ENCODE measurements at places on chromosomes 2 and 18.

GRCh38 chr18:9426753-9427152, 48.6 kb upstream of the RALBP1 start:
- DNase-seq: no peak

- no peak for DNase-seq
Measured at GRCh38 chr2:104733226-104733943, 120.5 kb upstream of the POU3F3 start.

DNA sequence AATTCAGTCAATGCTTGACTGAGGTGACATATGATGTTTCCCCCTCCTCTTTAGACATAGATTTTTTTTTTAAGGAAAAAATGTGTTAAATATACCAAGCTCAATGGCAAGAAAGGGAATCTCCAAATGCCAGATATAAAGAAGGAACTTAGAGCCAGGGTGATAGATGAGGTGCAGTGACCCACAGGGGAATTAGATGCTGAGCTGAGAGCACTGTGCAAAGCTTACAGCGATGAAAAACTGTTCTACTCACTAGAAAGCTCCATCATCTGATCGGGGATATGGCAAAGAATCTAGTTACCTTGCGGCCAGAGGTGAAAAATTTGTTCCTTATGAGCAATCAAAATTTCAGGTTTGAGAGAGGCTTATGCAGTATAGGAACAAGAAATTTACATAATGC, 150.9 kb upstream of the ZFP36L2 start:
- DNase-seq: no peak

DNA sequence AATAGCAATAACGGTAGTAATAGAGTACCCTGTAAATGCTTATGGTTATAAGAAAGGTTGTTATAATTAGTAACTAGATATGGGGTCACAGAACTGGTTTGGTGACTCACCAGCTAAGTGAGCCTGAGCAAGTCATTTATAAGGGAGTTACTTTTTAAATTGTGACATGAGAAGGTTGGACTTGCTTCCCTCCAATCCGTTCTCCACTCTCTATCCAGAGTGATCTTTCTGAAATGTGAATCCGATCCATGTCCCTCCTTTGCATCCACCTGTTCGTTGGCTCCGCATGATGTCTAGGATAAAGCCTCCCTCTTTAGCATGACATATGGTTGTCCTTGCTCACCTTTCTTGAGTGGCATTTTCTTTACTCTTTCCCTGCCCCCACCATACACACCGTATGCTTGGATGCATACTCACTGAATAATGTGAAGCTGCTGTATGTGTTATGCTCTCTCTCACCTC, 83.1 kb downstream of the CDC42EP3 start:
- no peak for DNase-seq

GRCh38 chr18:67500522-67501205, 15.9 kb downstream of the DSEL start:
- no peak for DNase-seq

GRCh38 chr2:71659868-71660518, 206.6 kb downstream of the DYSF start:
- no peak for DNase-seq

DNA sequence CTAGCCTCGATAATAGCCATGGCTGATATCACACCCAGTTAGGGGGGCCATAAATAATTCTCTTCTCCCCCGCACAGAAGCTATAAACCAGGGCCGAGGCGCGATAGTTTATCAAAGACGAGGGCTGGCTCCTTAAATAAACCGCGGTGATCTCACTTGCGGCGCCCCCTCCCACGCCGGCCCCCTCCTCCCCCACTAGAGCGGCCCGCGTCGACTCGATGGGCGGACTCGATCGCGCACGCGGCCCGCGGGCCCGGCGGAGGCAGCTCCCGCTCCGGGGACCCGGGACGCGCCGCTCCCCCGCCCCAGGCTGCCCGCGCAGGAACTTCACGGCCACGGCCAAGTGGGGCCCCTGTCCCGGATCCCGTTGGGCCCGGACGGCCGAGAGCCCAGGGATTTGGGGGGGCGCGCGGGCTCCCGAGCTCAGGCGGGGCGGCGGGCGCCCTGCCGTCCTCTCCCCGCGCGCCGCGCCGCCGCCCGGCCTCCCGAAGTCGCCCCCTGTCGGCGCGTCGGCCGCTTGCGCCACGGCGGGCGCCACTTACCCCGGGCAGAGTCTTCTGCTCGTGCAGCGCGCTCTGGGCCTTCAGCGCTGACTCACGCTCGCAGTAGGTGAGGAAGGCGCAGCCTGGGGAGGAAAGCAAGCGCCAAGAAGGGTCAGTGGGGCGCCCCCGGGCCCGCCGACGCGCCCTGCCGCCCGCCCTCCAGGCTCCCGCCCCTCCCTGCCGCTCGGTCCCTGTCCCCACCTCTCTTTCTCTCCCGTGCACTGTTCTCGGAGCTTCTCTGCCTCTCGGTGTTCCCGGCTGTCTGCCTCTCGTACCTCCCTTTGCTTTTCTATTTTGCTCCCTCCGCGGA, 80.4 kb downstream of the CELF4 start:
- no peak for DNase-seq

- no peak for DNase-seq
Measured at GRCh38 chr2:119423811-119424210, 7.8 kb upstream of the TMEM37 start.

DNA sequence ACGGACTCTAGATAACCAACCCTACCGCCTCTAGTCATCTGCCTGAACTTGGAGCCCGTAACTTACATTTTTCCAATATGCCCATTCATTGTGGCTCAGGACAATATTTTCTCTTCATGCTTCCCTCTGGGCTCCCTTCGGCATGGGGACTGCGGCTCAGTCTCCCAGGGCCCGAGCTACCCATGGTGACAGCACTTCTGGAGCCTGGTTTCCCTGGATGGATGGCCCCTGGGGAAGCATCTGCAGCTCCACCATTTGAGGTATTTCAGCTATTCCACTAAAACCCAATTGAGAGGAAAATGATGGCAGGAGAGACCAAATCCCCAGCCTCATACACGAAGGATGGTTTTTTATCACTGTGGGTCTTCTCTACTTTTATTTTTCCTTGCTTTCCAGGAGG, 74.3 kb downstream of the KIF5C start:
- no peak for DNase-seq

DNA sequence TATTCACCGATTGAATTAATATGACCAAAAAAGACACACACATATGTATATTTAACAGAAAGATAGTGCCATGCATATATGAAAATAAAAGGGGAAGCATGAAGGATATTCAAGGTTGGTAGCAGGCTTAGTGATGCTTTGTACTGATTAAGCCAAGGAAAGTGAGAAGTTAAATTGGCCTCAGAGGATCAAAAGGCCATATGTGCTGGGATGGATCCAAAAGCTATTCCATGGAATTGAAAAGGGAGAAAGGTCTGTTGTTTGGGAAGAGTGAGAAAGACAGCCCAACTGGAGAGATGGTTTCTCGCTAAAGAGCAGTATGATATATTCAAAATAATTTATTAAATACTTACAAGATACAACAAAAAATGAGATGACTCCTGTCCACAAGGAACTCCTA, 65.9 kb downstream of the INSIG2 start:
- DNase-seq: no peak

GRCh38 chr18:58934356-58934755, 69.7 kb downstream of the ZNF532 start:
- no peak for DNase-seq

DNA sequence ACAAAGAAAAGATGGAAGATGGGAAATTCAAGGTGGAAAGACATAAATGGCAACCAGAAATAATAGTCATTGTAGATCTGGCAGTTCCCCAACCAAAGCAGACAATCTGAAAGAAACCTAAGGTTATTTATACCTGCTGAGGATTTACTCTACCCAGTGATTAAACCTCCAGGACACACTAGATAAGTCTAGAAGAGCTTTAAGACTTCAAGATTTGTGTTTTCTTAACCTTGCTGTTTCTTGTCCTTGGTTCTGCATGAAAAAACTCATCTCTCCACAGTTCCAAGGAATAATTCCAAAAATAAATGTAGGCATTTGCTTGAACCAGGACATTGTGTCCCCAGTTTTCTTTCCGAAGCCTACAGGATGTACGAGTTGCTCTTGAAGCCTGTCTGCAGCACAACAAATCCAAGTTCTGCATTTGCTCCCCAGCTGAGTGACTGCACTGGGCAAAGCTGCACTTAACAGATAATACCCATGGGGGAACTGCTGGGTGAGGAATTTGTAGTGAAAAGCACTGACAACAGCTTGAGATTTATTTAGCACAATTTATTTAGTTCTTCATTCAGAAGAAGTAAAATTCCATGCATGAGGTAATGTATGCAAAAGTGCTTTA, 19.8 kb downstream of the DTNA start:
- DNase-seq: no peak

- no peak for DNase-seq
Measured at GRCh38 chr2:237667893-237668292, 40.5 kb downstream of the LRRFIP1 start.

DNA sequence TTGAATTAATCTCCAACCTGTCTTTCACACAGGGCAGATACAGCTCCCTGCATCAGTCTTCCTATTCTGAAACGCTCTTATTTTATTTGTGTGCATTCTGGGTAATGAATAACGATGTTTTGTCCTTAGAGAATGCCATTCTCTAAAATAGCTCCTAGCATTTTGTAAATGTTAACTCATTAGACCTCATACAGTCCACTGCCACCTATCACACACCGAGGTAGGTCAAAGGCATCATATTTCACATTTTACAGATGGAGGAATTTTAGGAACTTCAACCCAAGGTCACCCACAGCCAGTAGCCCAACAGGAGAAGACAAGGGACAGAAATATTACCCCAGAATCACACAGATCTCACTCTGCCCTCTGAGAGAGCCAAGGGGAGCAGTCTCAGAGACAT, 455.4 kb upstream of the GYPC start:
- no peak for DNase-seq

GRCh38 chr2:234091432-234091879, 41.0 kb downstream of the SPP2 start:
- DNase-seq: no peak

- DNase-seq: no peak
Measured at GRCh38 chr2:9641641-9642040, 10.8 kb upstream of the YWHAQ start.

- DNase-seq: peak; percentile 46
Measured at GRCh38 chr2:9422321-9423099, 818 bp downstream of the ITGB1BP1 start.

GRCh38 chr2:182946958-182947369, 80.5 kb upstream of the FRZB start:
- DNase-seq: no peak

- DNase-seq: no peak
Measured at GRCh38 chr2:23954325-23955014, 14.2 kb downstream of the UBXN2A start.
